ENCODE measurements at places on chromosomes 12 and 14.

DNA sequence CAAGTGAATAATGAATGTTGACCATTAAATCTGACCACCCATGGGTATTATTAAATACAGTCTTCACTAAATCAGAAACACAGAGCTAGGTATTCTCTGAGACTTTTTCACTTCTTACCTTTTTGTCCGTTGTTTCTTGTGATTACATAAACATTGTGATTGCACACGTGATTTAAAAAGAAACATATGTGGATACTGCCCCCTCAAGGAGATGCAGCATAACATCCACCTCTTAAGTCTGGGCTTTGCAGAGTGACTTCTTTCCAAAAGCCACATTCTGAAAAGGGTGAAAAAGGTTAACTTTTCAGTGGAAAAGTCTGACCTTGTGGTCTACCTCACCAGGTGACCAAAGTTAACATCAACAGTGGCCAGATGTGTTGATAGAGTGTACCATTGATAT lies 185.5 kb upstream of the FAR2 start:
- no peak for DNase-seq

- DNase-seq: no peak
Observed at GRCh38 chr12:104490186-104490585, 33.4 kb downstream of the CHST11 start.

DNA sequence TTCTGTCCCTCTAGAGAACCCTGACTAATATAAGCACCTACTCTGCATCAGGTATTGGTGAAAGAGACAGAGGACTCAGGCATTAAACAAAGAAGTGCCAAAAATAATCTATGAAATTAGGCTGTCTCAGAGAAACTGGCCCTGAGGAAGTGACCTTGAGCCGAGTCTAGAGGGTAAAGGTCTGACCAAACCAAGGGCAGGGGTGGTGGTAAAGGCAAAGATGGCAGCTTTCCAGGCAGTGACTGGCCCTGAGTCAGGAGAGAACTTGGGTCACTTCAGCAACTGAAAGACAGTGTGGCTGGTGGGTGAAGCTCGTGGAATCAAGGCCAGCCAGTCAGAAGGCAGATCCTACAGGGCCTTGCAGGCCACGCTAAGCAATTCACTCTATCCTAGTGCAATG lies 30.6 kb downstream of the CDKL1 start:
- no peak for DNase-seq

DNA sequence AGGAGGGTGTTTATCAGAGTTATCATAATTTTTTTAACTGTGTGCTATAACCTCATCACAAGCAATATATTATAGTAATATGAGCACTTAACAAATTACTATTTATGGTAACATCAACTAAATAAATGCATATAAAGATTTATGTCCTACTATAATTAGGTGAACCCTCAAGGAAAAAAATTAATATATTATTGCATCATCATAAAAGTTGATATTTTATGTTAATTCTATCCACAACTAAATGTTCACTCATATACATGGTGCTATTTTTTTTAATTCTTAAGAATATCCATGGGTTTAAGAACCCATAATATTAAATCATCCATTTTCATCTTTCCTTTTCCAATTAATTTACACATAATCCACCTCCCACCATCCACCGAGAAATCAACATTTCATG lies 506.0 kb upstream of the USP15 start:
- no peak for DNase-seq

GRCh38 chr14:65414961-65415589 lies 2.5 kb downstream of the FUT8 start:
- no peak for DNase-seq

DNA sequence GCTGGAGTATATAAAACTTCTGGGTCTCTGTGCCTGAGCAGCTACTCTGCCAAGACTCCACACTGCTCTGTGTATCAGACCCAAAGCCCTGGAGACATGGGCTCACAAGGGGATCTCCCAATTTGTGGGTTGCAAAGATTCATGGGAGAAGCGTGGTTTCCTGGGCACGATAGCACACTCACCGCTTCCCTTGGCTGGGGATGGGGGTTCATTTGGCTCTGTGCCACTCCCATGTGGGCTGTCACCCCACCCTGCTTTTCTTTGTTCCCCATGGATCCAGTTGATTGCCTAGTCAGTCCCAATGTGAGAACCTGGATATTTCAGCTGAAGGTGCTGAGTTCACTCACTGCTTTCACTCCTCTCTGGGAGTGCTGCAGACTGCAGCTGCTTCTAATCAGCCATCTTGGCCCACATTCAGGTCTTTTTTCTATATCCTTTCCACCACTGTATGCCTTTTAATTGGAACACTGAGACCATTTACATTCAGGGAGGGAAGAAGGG lies 40.0 kb upstream of the PCNX4 start:
- DNase-seq: no peak

- DNase-seq: no peak
Observed at GRCh38 chr12:120358412-120359100, 10.4 kb downstream of the MSI1 start.

DNA sequence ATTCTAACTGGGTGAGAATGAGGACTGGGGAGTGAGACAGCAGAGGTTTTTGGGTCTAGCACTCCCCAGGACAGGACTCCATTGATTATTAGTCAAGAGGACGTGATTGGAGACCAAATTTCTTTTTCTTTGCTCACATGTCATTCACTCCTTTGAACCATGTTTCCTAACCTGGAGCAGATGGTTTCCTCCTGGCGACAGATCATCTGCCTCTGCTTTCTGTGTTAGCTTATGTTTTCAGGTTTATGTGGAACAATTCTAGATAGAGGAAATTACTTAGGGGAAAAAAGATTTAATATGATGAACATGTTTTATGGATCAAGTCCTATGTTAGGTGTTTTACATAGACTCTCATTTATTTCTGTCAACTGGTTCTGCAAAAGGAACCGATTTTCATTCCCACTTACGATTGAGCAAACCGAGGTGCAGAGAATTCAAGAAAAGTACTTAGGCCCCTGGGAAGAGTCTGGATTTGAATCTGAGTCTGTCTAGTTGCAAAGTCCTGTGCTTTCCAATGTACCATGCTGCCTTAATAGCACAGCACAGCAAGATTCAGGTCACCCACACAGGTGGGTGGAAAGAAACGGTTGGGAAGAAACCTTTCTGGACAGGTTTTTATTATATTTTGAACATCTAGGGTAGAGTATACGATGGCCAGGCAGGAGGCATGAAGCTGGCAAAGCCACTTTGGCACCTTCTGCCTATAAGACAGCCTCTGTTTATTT lies 30.8 kb downstream of the SMOC1 start:
- no peak for DNase-seq

DNA sequence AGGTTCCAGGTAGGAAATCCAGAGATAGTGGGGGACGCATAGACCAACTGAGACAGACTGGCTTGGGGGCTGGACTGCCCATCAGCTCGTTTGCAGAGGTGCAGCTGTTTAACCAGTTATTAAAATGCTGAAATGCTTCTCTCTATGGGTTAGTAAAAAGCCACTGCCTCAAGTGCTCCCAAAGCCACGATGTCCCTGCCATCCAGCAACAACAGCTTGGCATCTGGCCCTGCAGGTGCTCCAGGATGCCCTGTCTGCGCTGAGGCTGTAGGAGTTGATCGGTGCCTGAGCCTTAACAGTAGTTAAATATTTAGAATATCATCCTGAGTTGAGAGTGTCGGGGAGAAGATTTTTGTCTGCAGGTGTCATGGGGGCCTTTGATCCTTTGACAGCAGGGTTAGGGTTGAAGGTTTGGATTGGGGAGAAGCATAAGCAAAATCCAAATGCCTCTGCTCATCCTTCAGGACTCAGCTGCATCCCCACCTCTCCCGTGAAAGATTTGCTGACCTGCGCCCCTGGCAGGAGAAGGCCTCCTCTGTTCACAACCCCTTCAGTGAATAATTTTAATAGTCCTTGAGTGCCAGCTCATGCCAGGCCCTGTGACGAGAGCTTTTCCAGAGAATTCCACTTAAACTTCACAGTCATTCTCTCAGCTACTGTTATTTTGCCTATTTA lies 127.3 kb upstream of the PWP1 start:
- DNase-seq: no peak

- no peak for DNase-seq
Observed at GRCh38 chr12:67424784-67425183, 155.6 kb downstream of the CAND1 start.
